AG09319 (cell line): ENCODE measurements at places on chromosomes 16 and 17.

- no peak for DNase-seq
Observed at GRCh38 chr16:11399261-11399831, 54.1 kb downstream of the RMI2 start.

- no peak for DNase-seq
Observed at GRCh38 chr16:66623755-66624154, 19.3 kb downstream of the CMTM3 start.

GRCh38 chr16:10931977-10932632 is 10.2 kb downstream of the DEXI start:
- DNase-seq, result no peak

GRCh38 chr17:1055751-1056645 is 59.1 kb downstream of the TIMM22 start:
- DNase-seq, result peak; percentile 10

- DNase-seq, result no peak
Observed at GRCh38 chr16:19252904-19253303, 32.6 kb upstream of the CLEC19A start.

DNA sequence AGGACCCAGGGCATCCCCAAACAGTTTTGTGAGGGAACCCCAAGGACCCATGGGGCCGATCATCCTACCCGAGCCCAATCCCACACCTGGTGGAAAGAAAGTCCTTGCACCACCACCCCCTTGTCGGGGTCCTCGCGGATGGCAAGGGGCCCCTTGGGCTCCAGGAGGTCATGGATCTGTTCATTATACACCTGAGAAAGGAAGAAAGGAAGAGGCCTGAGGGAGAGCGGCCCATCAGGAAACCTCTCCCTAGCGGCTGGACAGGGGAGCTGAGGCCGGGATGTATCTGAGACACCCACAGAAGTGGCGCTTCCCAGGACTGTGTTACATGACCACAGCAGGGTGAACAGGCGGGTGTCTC is 12.8 kb downstream of the KIF18B start:
- no peak for DNase-seq

DNA sequence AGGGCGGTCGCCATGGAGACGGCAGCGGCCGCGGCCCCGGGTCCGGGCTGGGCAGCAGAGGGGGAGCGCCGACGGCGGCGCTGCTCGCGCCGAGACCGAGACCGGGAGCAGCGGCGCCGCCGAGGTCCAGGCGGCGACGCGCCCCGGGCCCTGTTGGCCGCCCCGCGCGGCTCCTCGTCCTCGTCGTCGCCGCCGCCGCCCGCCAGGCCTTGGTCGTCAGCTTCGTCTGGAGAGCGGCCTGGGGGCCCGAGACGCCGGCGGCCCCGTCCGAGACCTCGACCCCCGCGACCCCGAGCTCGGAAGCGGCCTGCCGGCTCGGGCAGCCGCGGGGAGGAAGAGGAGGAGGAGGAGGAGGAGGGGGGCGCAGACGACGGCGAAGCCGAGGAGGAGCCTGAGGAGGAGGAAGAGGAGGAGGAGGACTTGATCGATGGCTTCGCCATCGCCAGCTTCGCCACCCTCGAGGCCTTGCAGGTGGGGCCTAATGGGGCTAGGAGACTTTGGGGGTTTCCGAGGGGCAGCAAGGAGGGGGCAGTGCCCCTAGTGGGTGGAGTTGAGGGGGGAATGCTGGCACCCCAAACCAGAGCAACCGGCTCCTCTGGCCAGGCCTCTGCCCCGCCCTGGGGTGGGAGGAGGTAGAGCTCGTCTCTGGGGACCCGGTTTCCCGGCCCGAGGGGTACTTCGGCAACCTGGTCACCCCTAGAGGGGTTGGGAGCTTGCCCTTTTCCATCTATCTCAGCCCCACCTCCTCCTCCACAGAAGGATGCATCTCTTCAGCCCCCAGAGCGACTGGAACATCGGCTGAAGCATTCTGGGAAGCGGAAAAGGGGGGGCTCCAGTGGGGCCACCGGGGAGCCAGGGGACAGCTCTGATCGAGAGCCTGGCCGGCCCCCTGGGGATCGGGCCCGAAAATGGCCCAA is 1.5 kb downstream of the FBRS start:
- DNase-seq, result no peak

DNA sequence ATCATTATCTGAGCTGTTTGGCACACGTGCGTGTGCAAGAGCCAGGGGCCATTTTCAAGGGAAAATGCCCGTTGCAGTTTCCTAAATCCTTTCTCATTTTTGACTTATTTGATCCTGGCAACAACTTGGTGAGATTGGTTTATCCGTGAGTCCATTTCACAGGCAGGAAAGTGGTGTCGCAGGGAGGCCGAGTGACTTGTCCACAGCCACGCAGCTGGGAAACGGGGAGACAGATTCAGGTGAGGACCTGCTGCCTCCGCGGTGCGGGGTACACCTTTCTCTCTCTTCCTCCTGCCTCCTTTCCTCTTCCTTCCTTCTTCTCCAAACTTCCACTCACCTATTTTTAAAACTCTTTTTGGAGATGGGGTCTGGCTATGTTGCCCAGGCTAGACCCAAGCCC is 46.3 kb upstream of the ZCCHC14 start:
- no peak for DNase-seq

DNA sequence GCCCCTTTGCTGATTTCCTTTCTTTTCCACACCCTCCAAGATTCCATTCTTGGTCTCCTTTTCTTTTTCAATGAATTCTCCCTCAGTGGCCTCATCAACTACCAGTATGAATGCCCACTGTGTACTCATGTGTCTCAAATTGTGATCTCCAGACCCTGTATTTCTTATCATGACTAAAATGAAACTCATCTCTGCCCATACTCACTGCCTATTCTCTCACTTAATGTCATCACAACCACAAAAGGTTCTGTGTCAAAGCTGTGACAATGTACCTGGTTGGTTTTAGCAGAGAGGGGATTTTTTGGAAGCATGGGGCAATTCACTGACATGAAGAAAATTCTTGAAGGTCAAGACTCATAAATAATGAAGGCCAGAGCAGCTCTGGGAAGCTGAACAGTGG is 11.5 kb upstream of the TBX4 start:
- DNase-seq, result no peak

- no peak for DNase-seq
Observed at GRCh38 chr17:27283060-27283459, 10.9 kb upstream of the WSB1 start.

GRCh38 chr16:11251525-11252481 is 4.2 kb downstream of the SOCS1 start:
- DNase-seq, result no peak

DNA sequence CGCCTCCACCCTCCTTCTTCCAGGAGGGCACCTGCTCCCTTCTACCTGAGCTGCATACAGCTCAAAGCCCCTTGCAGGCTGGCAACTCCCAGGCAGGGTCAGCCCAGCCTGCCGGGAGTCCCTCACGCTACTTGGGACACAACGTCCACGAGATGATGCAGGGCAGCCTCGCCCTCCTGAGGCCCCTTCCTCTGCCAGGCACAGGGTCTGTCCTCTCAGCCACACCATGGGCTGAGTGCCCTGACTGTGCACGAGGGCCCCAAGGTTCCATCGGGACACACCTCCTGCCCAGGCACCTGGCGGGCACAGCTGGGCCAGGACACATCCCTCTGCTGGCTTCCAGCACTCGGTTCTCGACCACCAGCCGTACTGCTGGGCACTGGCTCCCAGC is 30.9 kb upstream of the ZC3H18 start:
- DNase-seq, result no peak

DNA sequence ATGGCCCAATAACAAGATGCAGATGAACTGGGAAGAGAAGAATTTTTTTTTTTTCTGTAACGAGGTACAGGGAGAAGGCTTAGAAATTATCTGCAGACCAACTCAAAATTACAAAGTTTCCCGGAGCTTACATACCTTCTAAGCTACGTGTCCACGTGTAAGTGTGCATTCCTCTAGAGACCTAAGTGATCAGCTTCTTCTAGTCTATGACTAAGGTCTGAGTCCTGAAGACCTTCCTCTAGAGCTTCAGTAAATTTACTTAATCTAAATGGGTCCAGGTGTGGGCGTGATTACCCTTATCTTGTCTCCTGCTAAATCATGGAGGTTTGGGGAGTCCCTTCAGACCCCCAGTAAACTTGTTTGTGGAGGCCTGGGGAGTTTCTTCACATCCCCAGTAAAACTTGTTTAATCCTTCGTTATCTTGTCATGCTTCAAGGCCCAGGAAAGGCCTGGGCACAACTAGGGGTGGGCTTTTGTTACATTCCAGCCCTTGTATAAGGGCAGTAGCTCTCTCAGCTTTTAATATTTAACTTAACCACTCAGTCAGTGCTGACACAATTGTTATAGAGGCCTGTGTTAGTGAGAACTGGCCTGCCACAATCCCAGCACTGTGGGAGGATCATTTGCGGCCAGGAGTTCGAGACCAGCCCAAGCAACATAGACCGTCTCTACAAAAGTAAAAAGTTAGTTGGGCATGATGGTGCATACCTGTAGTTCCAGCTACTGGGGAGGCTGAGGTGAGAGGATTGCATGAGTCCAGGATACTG is 342.3 kb downstream of the SNX29 start:
- no peak for DNase-seq

GRCh38 chr17:39173080-39173479 is 7.1 kb upstream of the ARL5C start:
- no peak for DNase-seq

DNA sequence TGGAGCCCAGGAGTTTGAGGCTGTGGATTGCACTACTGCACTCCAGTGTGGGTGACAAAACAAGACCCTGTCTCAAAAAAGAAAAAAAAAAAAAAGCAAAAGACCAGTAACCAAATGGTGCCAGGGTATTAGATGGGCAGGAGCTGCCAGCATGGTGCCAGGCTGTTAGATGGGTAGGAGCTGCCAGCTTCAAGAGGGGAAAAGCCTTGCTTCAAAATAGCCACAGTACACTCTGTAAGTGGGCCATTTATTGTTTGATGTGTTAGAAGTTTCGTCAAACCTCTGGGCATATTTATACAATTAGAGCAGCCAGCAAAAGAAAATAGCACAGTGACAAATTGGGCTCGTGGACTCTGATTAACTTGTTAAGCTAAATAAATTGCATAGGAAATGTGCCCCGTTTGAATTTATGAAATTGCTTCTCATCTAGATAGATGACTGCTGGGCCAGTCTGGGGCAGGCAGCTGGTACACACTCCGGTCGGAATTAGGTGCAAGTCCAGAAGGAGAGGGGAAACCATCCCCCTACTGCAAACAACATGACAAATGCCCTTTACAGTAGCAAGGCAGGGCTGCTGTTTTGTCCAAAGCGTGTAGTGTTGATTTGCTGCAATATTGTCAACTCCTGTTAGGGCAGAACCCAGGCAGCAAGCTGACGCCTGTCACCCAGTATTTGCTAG is 126.3 kb upstream of the IRX3 start:
- DNase-seq, result no peak

DNA sequence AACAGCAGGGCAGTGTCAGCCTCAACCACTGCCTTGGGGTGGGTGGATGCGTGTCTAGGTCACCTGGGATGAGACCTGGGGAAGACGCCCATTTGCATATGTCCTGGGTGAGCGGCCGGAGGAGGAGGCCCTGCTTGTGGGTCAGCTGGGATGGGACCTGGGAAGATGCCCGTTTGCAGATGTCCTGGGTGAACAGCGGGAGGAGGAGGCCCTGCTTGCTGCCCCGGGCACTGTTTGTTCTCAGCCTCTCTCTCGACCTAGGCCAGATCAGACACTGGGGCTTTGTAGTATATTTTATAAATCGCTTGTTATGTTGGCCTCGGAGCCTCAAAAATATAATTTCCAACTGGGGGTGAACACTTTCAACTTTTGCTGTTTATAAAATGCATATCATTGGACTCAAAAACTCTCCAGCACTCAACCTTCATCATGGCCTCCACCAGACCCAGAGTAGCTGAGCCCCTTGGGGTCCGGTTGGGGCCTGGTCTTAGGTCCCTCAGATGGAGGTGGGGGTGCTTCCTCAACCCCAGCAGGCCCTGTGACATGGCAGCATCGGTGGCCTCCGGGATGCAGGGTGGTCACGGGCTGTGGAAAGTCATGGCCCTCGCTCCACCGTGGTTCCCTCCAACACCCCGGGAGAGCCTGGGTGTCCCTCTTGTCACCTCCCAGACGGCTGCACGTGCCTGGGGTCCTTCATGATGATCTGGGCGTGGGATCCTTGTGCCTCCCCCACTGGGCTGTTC is 17.3 kb downstream of the DBNDD1 start:
- no peak for DNase-seq

DNA sequence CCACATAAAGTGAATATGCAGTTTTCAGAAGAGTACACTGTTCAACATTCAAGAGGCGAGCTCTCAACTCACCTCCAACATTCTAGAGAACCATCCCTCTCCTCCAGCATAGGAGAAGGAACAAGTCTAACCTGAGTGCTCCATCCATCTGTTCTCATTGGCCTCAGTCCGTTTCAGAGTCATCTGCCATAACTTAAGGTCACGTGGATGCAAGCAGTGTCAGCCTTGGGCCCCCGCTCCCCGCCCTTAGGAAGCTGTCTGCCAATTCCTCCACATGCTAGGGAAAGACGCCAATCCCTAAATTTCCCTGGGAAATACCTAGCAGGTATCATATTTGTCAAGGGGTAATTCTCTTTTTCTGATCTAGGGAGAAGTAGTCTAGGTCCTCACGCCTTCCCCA is 21.4 kb downstream of the MARVELD3 start:
- no peak for DNase-seq

DNA sequence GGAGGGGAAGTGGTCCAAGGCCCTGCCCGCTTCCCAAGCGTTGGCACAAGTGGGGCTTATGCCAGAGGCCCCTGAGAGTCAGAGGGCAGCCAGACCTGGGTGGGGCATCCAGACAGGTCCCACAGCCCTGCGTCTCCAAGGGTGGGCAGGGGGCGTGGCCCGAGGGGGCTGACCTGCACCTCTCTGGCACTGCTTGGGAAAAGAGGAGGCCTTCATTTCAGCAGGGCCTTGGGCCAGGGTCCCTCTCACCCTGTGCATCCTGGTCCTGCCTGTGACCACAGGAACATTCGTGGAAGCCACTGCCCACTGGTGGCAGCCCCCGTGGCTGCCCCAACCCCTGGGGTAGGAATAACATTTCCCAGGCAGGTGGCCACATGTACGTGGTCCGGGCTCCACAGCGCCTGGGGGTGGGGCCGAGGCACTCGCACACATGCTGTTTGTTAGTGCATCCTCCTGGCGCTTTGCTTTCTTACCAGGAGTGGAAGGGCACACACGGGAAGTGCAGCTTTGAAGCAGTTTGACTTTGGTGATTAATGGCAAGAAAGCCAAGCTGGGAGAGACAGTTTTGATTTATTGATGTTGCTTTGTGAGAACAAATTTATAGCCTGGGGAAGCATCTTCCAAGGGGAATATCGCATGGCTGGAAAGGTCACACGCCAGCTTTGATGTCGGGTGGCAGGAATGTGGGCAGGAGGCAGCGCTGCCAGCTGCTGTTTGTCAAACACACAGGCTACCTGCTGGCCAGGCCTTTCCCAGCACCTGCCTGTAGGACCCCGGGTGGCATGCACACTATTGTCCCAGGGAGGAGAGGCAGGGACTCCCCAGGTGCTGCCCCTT is 4.3 kb downstream of the CENPX start:
- DNase-seq, result no peak

GRCh38 chr17:7261379-7262191 is 693 bp downstream of the CLDN7 start:
- no peak for DNase-seq

DNA sequence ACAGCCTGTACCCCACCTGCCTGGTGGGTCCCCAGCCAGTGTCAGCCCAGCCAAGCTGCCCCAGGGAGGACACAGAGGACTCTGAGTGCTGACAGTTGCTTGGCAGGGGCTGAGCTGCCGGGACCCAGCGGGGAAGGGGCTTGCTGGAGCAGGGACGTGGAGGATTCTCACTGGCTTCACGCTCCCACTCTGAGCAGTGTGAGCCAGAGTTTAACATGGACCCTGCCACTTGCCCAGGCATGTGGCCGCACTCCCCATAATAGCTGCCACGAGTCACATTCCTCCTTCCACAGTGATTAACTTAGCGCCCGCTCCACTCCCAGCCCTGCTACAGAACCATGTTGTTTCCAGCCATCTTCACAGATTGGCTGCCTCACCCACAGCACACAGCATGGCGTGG is 31.2 kb downstream of the SREBF1 start:
- DNase-seq, result no peak
